ENCODE measurements at places on chromosomes 5 and 9. TPM values are rescaled to one million over a fixed set of nuclear protein-coding genes. Genes with fewer than 3 reads are reported as not detected.

DNA sequence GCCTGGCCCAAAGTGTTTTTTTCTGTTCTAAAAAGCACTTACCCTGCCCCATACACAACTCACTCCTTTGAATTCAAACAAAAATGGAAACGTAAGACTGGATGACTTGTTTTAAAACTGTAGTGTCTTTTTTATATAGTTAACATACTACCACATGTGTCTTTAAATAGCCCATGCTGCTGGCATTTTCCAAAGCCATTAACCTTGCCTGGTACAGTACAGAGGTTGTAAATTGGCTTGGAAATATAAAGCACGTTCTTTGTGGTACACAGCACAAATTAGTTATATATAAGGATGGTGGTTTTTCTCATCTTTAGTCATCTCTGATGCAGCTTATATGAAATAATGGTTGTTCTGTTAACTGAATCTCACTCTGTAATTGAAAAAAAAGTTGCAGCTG, 519.7 kb upstream of the ZNF608 start:
- ATAC-seq, result no peak

The PCDHGA6 gene
- 4.7 TPM for total RNA-seq

GRCh38 chr9:105257809-105258208, 13.4 kb downstream of the SLC44A1 start:
- ATAC-seq, result no peak

The GLRA1 gene
- total RNA-seq, result not detected

- no peak for ATAC-seq
These were observed 4.1 kb upstream of the ASPN start for GRCh38 chr9:92486371-92486770.

DNA sequence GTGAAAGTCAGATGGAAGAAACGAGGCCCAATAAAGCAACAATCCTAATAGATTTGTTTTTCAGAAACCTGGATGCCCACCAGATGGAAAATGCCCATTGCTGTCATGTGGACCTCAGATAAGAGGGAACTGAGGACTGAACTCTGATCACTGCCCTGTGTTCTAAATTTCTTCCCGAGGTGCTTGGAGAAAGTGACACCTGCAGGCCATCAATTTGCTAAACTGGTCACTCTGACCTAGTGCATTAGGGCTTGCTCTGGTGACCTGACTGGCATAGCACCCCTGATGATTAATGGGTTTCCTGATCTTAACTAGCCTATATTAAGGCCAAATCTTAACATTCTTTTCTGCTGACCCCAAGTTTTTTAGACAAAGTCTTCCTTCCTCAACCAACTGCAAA, 32.4 kb upstream of the VDAC1 start:
- ATAC-seq, result no peak

DNA sequence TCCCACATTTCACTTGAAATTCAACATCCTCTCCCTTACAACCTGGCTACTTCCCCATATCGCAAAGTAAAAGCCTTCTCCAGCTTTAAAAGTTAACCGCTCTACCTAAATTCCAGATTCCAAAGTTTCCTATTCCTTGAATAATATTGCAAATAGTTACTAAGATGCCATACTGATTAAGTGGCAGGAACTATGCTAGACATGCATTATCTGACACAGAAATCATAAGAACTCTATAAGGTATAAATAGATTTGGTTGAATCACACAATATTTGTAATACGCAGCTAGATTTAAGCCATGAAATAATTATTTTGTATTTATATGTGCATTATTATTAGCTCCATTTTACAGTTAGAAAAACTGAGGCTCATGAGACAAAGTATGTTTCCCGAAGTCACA, 92.8 kb downstream of the NFIB start:
- no peak for ATAC-seq

The TAF11L5 gene
- total RNA-seq, result not detected

The PTAR1 gene
- 67.6 TPM for total RNA-seq

GRCh38 chr5:159409801-159410200, 79.5 kb upstream of the IL12B start:
- ATAC-seq, result no peak
